ENCODE measurements at places on chromosomes 3 and 15. TPM values are rescaled to one million over a fixed set of nuclear protein-coding genes. Genes with fewer than 3 reads are reported as not detected.

Gene AGBL1
- polyA plus RNA-seq: not detected

Gene IQCH
- not detected for polyA plus RNA-seq

Gene TNNC1
- polyA plus RNA-seq: 20.7 TPM

Gene ATP10A
- 3.6 TPM for polyA plus RNA-seq

Gene STAC
- 9.1 TPM for polyA plus RNA-seq

Gene RBP2
- 0.18 TPM for polyA plus RNA-seq

Gene GOLGA6L7
- polyA plus RNA-seq: not detected

Gene KCNMB3
- 2.5 TPM for polyA plus RNA-seq

Gene ARPP21
- 6.9 TPM for polyA plus RNA-seq

Gene DGKG
- 1.9 TPM for polyA plus RNA-seq

Gene CLRN1
- not detected for polyA plus RNA-seq

Gene PLEKHO2
- polyA plus RNA-seq: 12.2 TPM

Gene ARRDC4
- polyA plus RNA-seq: 3.1 TPM

Gene ZIC1
- polyA plus RNA-seq: 2.3 TPM

Gene CCR1
- polyA plus RNA-seq: 1.2 TPM

Gene GOLGA8N
- polyA plus RNA-seq: 2.1 TPM

Gene SCG5
- polyA plus RNA-seq: 2.1 TPM

Gene PLSCR4
- 33.1 TPM for polyA plus RNA-seq
